Activated naive CD4-positive, alpha-beta T cell treated with anti-CD3 and anti-CD28 coated beads, Interleukin-2, amount 50 U/mL, for 72 hours (primary cell): ENCODE measurements at places on chromosomes 7 and 10.
A peak's percentile ranks its signal among the peaks of the same experiment; 100 is the strongest.

DNA sequence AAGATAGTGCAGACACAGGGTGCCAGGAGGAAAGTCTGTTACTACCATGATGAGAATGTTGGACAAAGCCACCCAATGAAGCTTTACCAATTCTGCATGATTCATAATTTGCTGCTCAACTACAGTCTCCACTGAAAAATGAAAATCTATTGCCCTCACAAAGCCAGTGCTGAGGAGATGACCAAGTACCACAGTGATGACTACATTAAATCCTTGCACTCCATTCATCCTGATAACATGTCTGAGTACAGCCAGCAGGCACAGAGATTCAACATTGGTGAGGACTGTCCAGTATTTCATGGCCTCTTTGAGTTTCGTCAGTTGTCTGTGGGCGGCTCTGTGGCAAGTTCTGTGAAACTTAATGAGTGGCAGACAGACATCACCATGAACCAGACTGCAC is 144.0 kb downstream of the PLCE1 start:
- no peak for DNase-seq

DNA sequence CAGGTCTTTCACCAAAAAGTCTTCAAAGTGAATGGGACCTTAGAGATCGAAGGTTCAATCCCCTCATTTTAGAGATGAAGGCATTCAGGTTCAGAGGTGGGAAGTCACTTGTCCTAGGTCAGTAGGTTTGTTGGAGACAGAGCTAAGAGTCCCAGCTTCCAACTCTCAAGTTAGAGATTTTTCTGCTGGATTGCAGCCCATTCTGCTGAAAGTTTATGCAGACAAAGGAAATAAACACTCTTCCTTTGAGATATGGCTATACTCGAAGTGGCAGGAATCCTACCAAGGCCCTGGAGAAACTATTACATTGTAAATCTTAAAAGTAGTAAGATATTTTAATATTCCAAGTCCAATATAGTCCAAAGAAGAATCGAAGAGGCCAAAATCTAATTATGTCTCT is 64.4 kb downstream of the LYZL1 start:
- no peak for DNase-seq

DNA sequence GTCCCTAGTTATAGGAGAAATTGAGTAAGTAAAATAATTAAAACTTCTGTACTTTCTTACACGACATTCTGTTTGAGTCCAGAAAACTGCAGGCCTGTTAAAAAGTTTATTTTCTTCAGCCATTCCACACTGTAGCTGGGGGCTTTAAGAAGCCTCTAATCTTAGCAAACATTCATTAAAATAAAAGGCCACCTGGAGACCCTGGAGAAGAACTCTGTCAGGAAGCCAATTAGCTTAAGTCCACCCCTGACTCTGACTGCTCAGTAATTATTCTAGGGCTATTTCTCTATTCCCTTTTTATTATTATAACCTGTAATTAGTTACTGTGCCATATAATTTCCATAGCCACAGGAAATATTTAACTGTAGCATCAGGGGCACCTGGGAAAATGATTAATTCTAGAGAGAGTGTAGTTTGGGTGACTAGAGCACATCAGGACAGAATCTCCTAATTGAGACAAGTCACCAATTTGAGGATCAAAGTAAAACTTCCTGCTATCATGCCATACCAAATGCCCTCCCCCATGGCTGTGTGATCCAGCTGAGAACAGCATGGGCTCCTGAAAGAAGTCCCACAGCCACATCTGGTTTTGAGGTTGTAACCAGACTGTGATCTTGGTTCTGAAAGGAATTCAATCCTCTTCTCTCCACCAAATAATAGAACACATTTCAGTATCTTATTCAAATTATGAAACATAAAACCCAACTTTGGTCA is 1302.3 kb downstream of the XPNPEP1 start:
- DNase-seq = no peak

- peak; percentile 33 for DNase-seq
Measured at GRCh38 chr10:70299876-70300275, 16.1 kb upstream of the NPFFR1 start.

DNA sequence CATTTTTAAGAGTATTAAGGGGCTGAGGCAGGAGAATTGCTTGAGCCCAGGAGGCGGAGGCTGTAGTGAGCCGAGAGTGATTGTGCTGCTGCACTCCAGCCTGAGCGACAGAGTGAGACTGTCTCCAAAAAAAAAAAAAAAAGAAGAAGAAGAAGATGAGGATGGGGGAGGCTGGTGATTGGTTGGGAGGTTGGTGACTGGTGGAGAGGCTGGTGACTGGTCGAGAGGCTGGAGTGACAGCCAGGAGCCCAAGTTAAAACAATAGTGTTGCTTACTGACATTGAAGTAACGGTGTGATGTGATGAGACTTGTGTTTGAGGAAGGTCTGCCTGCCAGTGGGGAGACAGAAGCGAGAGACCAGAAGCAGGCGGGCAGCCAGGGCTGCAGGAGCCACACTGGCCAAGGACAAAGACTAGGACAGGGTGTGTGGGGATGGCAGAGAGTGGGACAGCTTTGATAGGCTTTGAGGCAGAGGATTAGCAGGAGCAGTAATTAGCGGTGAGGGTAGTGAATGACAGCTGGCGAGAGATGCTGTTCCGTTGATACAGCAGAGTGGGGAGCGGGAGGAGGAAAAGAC is 4.9 kb downstream of the SRRT start:
- DNase-seq = no peak
